Keratinocyte (primary cell): ENCODE measurements at places on chromosomes 1 and 21.

GRCh38 chr1:233289676-233290075 is 5.8 kb downstream of the PCNX2 start:
- DNase-seq = no peak

GRCh38 chr21:36030581-36031189 is 29.6 kb downstream of the SETD4 start:
- DNase-seq = no peak

DNA sequence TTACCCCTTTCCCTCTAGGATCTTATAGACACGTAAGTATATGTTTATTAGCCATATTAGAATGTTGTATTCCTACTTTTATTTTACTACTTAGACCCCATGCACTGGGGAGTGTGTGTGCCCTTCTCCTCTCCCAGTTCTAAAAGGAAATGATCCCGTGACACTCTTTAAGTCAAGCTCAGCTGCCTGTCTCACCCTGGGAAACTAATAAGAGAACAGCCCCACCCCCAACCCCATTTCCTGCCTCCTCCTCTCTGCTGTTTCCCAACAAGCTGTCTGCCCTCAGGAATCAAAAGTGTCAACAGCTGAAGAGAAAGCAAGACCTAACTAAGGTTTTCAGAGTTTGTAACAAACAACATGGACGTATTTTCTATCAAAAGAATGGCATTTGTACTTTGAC is 92.6 kb upstream of the VAV3 start:
- no peak for DNase-seq

DNA sequence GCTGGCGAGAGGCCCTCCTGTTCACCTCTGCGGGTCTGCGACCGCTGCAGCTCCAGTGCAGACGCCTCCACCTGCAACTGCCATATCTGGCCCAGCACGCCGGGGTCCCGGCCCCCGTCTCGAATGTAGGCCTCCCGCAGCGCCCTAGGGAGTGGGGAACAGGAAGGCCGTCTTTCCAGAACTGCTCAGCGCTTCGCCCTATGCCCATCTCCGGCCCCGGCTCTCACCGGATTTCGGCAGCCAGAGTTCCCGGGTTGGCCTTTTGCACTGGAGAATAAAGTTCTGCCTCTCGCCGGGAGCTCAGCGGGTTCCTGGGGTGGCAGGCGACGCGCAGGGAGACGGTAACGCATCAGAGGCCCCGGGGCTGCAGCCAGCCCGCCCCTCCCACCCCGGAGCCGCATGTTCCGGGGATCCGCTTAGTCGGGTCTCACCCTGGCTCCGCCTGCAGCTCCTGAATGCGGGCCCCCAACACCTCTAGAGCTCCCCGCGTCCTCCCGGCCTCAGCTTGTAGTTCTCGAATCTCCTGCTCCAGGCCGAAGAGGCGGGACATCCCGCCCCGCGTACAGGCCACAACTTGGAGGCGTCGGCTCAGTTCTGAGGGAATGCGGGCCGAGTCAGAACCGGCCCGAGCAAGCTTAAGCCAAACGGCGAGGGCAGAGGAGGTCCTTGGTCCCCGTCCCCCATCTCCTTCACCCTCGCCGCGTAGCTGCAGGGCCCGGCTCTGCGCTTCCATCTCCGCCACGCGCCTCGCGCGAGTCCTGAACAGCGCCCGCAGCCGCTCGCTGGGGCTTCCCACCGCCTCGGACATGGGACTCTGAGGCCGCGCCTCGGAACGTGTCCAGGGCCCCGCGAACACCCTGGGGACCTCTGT is 1.1 kb downstream of the CCDC17 start:
- no peak for DNase-seq

DNA sequence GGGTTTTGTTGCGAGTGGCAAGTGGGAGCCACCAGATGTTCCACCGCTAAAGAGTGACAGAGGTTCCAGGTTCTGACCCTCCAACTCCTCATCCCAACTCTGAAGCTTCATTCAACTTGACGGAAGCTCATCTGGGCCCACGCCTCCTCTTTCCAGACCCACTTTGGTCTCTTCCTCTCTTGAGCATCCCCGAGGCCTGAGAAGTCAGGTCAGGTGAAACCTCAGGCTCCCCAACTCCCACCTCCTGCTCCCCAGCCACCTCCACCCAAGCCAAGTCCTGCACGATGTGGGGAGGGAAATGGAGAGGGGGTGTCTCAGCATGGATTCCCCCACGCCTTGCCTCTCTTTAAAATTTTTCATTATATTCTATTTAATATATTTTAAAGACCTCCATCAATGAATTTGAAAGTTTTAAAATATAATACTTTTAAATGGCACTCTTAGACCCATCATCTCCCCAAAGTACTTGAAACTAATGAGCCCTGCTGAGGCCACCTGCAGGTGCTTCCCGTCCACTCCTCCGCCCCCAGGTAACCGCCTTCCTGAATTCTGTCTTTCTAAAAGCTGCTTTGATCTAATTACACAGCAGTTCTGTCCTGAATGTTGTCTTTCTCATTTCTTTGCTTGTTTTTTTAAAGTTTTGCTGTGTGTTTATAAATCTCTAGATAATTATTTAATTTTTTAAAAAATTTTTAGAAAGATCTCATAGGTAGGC is 238.1 kb downstream of the KAZN start:
- DNase-seq = no peak

GRCh38 chr1:19925342-19926070 is 2.1 kb upstream of the PLA2G2E start:
- peak; percentile 83 for DNase-seq

DNA sequence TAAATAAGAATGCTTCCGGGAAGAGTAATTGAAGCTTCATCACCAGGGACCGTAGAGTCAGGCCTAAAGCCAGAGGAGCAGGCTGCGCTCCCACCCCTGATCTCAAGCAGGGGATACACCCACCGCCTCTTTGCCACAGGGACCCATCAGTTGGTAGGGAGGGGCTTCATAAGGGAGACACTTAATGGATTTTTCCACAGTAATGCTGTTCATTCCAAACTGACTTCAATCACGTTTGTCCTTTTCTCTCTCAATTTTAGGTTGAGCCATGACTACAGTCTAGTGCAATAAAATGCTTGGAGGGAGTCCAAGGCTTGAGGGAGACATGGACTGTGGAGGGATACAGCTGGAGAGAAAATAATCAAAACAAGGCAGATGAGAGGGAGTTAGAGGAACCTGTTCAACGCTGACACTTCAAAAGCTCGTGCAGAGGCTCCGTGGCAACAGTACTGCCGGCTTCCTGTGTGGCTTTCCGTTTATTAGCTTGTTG is 111.5 kb downstream of the SEC16B start:
- no peak for DNase-seq

DNA sequence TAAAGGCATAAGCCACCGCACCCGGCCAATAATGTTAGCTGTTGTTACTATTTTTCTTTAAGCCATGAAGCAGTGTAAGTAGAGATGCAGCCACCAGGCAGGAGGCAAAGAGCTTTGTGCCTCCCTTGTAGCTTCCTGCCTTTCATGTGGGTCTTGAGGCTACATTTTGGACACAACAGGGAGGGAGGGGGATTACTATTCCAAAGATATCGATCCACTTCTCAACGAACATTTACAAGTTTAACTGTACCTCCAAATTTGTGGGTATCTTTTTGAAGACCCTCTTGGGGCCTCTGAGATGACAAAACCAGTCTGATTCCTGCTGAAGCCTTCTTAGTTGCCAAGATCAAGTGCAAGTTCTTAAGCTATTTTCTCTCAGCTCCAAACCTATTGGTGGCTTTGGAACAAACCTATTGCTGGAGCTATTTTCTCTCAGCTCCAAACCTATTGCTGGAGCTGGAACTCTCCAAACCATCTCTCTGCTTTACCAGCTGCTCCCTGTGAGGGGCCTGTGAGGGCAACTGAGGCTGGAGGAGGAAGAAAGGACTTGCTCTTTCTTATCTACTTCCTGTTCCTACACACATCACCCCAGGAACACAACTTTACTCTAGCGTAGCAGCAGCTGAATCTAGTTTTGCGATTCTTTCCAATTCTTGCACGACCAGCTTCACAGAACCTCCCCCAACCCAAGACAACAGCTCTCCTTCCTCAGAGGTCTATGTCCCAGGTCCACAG is 16.1 kb upstream of the RCAN3 start:
- no peak for DNase-seq

DNA sequence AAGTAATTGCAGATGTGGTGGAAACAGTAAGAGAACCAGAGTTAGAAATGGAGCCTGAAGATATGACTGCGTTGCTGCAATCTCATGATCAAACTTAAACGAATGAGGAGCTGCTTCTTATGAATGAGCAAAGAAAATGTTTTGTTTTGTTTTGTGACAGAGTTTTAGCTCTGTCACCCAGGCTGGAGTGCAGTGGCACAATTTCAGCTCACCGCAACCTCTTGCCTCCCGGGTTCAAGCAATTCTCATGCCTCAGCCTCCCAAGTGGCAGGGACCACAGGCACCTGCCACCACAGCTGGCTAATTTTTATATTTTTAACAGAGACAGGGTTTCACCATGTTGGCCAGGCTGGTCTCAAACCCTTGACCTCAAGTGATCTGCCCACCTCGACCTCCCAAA is 53.3 kb upstream of the NFASC start:
- DNase-seq = no peak

- DNase-seq = no peak
Observed at GRCh38 chr1:7374563-7375160, 396.4 kb upstream of the VAMP3 start.

- no peak for DNase-seq
Observed at GRCh38 chr21:46425041-46425440, 33.6 kb upstream of the DIP2A start.

DNA sequence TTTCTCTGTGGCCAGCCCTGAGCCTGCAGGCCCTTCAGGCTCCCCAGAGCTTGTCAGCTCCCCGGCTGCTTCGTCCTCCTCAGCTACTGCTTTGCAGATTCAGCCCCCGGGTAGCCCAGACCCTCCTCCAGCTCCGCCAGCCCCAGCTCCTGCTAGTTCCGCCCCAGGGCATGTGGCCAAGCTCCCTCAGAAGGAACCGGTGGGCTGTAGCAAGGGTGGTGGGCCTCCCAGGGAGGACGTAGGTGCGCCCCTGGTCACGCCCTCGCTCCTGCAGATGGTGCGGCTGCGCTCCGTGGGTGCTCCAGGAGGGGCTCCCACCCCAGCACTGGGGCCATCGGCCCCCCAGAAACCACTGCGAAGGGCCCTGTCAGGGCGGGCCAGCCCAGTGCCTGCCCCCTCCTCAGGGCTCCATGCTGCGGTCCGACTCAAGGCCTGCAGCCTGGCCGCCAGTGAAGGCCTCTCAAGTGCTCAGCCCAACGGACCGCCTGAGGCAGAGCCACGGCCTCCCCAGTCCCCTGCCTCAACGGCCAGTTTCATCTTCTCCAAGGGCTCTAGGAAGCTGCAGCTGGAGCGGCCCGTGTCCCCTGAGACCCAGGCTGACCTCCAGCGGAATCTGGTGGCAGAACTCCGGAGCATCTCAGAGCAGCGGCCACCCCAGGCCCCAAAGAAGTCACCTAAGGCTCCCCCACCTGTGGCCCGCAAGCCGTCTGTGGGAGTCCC is 45.4 kb downstream of the YARS1 start:
- no peak for DNase-seq

- no peak for DNase-seq
Observed at GRCh38 chr1:233427907-233428306, 100.4 kb downstream of the MAP3K21 start.

GRCh38 chr1:61434276-61434675 is 290.7 kb downstream of the TM2D1 start:
- DNase-seq = peak; percentile 53

- no peak for DNase-seq
Observed at GRCh38 chr1:2199042-2199810, 4.7 kb upstream of the FAAP20 start.

GRCh38 chr1:57024855-57025254 is 59.0 kb upstream of the C8B start:
- no peak for DNase-seq

DNA sequence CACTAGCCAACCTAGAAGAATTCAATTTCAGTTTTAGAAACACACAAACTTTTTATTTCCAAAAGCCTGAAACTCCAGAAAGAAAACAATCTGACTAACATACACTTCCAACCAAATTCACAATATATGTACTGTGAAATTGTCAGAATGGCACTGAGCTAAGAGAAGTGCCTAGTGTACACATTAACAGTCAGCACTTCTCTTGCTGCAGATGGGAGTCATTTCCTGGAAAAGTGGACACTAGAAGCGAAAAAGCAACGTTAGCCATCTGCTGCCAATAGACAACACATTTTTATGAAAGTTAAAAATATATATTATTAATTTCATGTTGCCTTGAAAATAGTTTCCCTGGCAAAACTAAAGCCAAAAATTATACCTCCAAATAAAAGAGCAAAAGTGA is 66.1 kb downstream of the EPS15 start:
- no peak for DNase-seq

- no peak for DNase-seq
Observed at GRCh38 chr1:6509220-6509918, 17.9 kb upstream of the PLEKHG5 start.

- DNase-seq = no peak
Observed at GRCh38 chr21:34611528-34611927, 3.4 kb downstream of the RCAN1 start.

GRCh38 chr1:26786437-26787380 is 1.0 kb upstream of the PIGV start:
- DNase-seq = no peak

- no peak for DNase-seq
Observed at GRCh38 chr1:200437556-200438203, 27.8 kb upstream of the ZNF281 start.

DNA sequence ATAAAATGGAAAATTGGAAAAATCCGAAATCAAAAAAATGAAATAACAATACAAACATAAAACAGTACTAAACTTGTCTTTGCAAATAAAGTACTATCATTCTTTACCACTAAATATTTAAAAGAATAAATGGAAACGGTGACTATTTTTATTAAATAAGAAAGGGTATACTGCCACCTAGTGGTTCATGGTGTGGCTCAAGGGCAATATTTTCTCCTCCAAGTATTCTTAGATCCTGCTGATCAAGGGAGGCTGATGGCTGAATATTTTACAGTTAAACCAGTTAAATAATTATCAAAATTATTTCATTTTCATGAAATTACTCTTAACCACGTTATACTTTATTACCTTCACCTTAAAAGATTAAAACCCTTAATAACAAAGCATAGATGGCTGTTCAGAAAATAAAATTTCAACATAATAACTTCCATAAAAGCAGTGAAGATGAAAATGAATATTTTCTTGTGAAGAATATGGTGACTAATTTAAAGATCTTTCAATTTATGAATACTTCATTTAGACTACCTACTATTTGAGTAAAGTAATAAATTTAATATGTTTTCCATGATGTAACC is 1793.9 kb downstream of the NCAM2 start:
- no peak for DNase-seq

DNA sequence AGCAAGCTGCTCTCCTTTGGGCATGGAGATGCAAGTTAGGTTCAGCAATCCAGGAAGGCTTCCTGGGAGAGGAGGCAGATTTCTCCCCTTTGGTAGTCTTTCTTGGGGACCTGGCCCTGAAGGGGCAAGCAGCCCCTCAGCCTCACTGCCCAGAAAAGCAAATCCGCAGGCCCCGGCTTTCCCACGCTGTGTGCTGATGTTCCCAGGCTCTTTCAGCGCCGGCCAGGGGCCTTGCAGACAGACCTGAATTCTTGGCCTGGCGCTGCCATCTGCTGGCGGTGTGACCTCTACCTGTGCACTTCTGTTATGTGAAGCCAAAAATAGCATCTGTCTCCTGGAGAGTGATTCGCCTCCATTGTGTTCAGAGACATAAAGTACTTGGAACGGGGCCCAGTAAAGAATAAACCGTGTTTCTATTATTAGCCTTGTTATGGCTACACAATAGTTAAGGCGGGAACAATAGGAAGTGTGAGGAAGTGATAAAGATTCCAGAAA is 64.8 kb downstream of the ALPL start:
- no peak for DNase-seq
